Activated CD8-positive, alpha-beta memory T cell treated with anti-CD3 and anti-CD28 coated beads for 1 hour (primary cell): ENCODE measurements at places on chromosomes 7 and 10.

DNA sequence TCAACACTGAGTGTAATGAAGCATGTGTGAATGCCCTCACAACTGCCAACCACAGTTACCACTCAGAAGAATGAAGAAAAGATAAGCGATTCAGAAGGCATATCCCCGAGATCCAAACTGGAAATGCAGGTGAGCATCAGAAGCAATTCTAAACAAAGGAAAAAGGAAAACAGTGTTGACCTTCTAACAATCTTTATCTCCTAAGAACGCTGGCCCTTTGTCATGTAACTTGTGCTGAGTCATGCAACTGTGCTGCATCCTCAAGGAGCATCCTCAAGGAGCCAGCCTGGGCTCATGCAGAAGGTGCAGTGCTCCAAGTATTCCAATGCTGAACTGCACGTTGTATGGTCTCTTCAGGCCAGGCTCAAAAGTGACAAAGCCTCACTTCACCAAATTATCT is 30.6 kb downstream of the SEC61G start:
- no peak for DNase-seq

GRCh38 chr10:14875941-14876340 is 2.7 kb upstream of the SUV39H2 start:
- no peak for DNase-seq

GRCh38 chr7:36732806-36733205 is 8.5 kb upstream of the AOAH start:
- no peak for DNase-seq

GRCh38 chr10:36669615-36670352 is 455.6 kb upstream of the ANKRD30A start:
- no peak for DNase-seq

- no peak for DNase-seq
These were observed 408.3 kb upstream of the C7orf33 start for GRCh38 chr7:148182264-148182663.

DNA sequence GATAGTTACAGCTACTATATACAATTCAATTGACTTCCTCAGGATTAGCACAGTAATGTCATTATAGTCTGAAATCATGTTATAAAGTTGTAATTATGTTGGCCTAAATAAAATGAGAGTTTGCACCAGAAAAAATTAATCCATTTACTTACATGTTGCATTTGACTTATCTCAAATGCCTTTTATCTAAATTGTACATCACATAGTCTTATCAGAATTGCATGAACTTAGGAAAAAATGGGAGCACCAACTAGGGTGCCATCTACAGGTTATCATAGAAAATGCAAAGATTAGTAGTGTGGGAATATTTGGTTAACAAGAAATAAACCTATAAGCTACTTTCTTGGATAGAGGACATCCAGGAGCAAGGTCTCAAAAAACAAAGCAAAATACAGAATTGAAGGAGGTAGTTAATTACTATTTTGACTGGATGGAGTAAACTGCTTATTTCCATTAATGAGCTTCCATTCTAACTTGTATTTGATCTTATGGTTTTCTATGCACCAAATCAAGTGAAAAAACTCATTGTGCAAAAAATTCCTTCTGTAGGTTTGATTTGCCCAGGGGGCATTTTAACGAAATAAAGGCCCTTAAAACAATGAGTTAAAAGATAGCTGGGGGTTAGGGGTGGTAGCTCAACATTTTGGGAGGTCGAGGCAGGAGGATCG is 60.0 kb upstream of the ORC5 start:
- no peak for DNase-seq

DNA sequence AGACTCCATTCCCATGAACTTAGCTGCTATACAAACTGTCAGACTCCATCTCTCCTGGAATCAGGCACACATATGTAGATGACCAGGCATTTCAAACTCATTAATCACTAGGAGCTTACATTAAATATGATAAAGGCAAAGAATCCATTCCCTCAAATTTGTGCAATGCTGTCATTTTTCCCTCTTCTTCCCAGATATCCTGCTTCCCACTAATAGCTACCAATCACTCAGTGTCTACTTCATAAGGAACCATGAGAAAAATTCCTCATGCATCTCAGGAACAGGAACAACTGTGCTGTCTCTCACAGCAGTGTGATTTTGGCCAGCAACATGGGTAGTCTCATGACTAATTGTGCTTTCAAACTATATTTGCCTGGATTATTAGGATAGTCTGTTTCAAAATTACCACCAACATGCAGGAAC is 133.9 kb downstream of the DKK1 start:
- DNase-seq, result no peak

GRCh38 chr10:90997670-90998069 is 76.8 kb upstream of the ANKRD1 start:
- DNase-seq, result no peak

GRCh38 chr7:27161214-27161720 is 4.1 kb downstream of the HOXA9 start:
- DNase-seq, result no peak

GRCh38 chr7:154748089-154748786 is 254.7 kb downstream of the PAXIP1 start:
- DNase-seq, result no peak

GRCh38 chr10:24041034-24041433 is 167.9 kb upstream of the KIAA1217 start:
- no peak for DNase-seq

DNA sequence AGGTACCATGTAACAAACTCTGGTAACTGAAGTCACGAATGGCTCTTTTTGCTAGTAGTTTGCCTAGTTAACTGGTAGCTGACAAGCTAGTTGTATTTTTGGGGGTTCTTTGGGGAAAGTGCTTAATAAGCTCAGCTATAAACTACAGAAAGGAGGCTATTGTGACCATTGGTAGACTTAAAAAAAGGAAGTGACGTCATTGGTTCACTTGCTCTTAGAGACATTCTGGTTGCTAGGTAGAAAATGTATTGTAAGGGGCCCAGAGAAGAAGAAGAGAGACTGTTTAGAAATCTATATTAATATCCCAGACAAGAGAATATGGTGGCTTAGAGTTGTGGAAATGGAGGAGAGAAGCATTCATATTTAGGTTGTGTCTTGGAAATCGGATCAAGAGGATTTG is 103.0 kb downstream of the NXPH1 start:
- no peak for DNase-seq

DNA sequence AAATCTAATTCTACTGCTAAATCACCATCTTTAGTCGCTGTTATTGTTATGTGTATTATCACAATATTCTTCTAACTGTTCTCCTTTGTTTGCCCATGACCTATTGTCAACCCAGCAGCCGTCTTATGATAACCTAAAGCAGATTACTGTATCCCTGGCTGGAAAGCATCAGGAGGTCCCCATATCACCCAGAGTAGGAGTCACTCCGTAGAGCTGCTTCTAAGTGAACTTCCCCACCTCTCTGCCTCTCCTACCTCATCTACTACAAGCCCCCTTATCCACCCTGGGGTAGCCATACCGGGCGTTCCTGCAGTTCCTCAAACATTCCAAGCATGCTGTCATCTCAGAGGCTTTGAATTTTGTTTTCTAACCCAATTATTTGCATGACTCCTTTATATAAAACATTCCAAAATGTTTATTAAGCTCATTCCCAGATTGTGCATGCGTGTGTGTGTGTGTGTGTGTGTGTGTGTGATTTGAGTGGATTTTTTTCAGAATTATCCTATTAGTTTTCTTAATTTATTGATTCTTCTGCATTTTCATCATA is 39.7 kb downstream of the POU6F2 start:
- no peak for DNase-seq

DNA sequence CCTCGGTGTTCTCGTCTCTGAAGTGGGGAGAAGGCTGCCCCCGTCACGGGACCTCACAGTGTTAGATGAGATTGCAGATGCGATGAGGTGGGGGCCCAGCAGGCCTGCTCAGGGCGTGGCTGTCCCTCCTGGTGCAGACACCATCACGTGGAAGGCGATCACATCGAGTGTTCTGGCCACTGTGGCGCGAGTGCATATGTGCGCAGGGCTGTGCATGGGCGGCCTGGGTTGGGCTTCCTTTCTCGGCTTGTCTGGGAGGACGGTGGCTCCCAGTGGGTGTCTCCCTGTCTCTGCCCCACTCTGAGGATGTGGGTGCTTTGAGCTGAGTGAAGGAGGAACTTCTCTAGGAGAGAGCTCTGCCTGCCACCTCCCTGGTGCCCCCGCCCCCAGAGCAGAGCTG is 83.1 kb downstream of the LHPP start:
- no peak for DNase-seq

DNA sequence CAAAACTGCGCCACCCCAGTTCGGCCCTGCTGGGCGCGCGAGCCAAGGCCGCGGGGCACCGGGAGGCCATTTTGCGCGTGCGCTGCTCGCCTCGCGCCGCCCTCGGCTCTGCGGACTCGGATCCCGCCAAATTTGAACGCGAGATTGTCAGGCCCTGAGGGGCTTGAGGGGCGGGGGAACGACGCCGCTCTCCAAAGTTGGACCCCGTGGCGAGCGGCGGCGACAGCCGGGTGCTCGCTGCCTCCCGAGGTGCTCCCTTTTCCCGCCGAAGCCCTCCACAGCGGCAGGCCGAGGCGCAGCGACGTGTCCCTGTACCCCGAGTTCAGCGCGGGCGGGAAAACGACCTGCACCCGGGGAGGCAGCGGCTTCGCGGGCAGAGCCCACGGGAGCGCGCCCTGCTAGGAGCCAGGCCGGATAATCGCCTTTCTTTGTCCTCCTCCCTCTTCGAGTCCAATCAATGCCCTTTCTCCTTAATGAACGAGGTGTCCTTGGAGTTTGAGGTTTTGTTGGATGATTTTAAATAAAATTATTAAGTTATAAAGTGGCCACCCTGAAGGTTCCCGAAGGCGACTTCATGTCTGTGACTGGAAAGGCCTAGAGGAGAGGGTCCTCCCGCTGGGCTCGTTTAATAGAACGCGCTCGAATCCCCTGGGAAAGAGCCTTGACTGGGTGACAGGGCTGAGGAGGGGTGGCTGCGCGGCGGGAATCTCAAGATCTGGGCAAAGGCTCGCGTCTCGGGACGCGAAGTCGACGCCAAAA is 10.7 kb upstream of the SPAG6 start:
- DNase-seq, result no peak

DNA sequence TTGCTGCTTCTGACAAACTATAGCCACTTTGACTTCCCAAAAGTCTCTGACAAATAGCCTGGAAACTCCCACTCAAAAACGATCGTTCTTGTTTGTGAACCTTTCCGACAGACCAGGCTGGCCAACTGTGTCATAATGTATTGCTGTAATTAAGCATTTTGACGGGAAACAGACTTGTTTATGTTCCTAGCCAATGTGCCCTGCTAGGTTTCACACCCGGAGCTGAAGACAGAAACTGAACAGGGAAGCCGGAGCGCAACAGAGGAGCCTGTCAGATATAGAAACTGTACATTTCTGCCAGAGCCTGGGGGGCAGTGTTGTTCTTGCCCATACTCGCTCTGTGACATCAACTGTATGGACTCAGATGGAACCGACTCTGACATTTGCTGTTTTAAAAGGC is 55.3 kb upstream of the C7orf33 start:
- DNase-seq, result no peak

DNA sequence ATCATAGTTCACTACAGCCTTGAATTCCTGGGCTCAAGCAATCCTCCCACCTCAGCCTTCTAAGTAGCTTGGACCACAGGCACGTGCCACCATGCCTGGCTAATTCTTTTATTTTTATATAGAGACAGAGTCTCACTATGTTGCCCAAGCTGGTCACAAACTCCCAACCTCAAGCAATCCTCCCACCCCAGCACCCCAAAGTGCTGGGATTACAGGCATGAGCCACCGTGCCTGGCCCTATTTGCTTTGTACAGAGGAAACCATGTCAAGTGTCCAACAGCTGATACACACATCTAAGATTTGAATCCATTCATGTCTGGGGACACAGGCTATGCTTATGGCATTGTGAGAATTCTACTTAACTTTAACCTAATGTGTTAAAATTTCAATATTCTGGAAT is 29.9 kb upstream of the MPP7 start:
- DNase-seq, result no peak

- no peak for DNase-seq
These were observed 77.0 kb downstream of the OAT start for GRCh38 chr10:124341768-124342135.
